A549 treated with ZK216348 at 1 μM for 4 hours (cell line): ENCODE measurements at places on chromosomes 6 and 20. TPM values are rescaled to one million over a fixed set of nuclear protein-coding genes. Genes with fewer than 3 reads are reported as not detected.

Gene SDC4
- total RNA-seq = 103 to 119 TPM (median 118 TPM) in 5 replicates

Gene TEAD3
- total RNA-seq = 4.6 to 8.5 TPM (median 6.3 TPM) in 5 replicates

Gene GSTA2
- total RNA-seq = 0.21 to 0.24 TPM in 2 of 5 replicates, not detected in the others

Gene ARMH2
- not detected in 5 replicates for total RNA-seq

Gene CLPSL2
- 0.51 to 1.0 TPM (median 0.78 TPM) in 3 of 5 replicates, not detected in the others for total RNA-seq

Gene ZSCAN23
- not detected in 5 replicates for total RNA-seq

Gene SLC17A3
- 0.87 to 2.0 TPM (median 1.1 TPM) in 5 replicates for total RNA-seq

Gene IMPG1
- total RNA-seq = not detected in 5 replicates

Gene MAVS
- total RNA-seq = 17.0 to 27.0 TPM (median 23.7 TPM) in 5 replicates

Gene SIRPA
- total RNA-seq = 22.1 to 30.1 TPM (median 25.4 TPM) in 5 replicates

Gene CRIP3
- total RNA-seq = 0.28 to 0.64 TPM (median 0.44 TPM) in 4 of 5 replicates, not detected in the other

Gene BAK1
- total RNA-seq = 28.0 to 41.5 TPM (median 40.7 TPM) in 5 replicates

Gene GSTA3
- total RNA-seq = not detected in 5 replicates

Gene SLC17A2
- not detected in 5 replicates for total RNA-seq

Gene IL20RA
- not detected in 5 replicates for total RNA-seq

Gene TCP11
- total RNA-seq = not detected in 5 replicates

Gene TINAG
- not detected in 5 replicates for total RNA-seq

Gene SLC44A4
- total RNA-seq = 0.18 to 0.50 TPM (median 0.29 TPM) in 3 of 5 replicates, not detected in the others

Gene NR2E1
- 0.09 TPM in 1 of 5 replicates, not detected in the others for total RNA-seq

Gene TBXT
- total RNA-seq = not detected in 5 replicates

Gene NT5DC1
- 21.6 to 32.8 TPM (median 28.3 TPM) in 5 replicates for total RNA-seq

Gene RNF39
- total RNA-seq = not detected in 5 replicates

Gene PROKR2
- total RNA-seq = not detected in 5 replicates

Gene PHF1
- 10.0 to 20.7 TPM (median 17.9 TPM) in 5 replicates for total RNA-seq

Gene NOX3
- not detected in 5 replicates for total RNA-seq

Gene RBBP8NL
- total RNA-seq = 0.28 to 0.56 TPM (median 0.34 TPM) in 5 replicates

Gene LBP
- total RNA-seq = 0.72 to 1.5 TPM (median 1.3 TPM) in 5 replicates

Gene TREM1
- 0.36 to 0.58 TPM in 2 of 5 replicates, not detected in the others for total RNA-seq

Gene SEMG1
- total RNA-seq = not detected in 5 replicates

Gene LPA
- 0.05 TPM in 1 of 5 replicates, not detected in the others for total RNA-seq

Gene CASS4
- total RNA-seq = 0.08 to 0.09 TPM in 2 of 5 replicates, not detected in the others

Gene MAP7
- 22.2 to 29.9 TPM (median 26.3 TPM) in 5 replicates for total RNA-seq

Gene TMC2
- not detected in 5 replicates for total RNA-seq

Gene ELOVL4
- 1.2 to 2.4 TPM (median 1.6 TPM) in 5 replicates for total RNA-seq

Gene SLC35D3
- 0.10 to 0.11 TPM in 2 of 5 replicates, not detected in the others for total RNA-seq

Gene CYP24A1
- 126 to 294 TPM (median 272 TPM) in 5 replicates for total RNA-seq

Gene EPHA7
- total RNA-seq = 0.04 to 0.09 TPM (median 0.06 TPM) in 5 replicates

Gene CGA
- 0.16 to 0.25 TPM in 2 of 5 replicates, not detected in the others for total RNA-seq

Gene HLA-DOA
- not detected in 5 replicates for total RNA-seq

Gene SCRT2
- total RNA-seq = not detected in 5 replicates

Gene HAO1
- total RNA-seq = not detected in 5 replicates

Gene BNIP5
- not detected in 5 replicates for total RNA-seq
